ENCODE measurements at places on chromosomes 7 and 10. TPM values are rescaled to one million over a fixed set of nuclear protein-coding genes. Genes with fewer than 3 reads are reported as not detected.
A peak's percentile ranks its signal among the peaks of the same experiment; 100 is the strongest.

DNA sequence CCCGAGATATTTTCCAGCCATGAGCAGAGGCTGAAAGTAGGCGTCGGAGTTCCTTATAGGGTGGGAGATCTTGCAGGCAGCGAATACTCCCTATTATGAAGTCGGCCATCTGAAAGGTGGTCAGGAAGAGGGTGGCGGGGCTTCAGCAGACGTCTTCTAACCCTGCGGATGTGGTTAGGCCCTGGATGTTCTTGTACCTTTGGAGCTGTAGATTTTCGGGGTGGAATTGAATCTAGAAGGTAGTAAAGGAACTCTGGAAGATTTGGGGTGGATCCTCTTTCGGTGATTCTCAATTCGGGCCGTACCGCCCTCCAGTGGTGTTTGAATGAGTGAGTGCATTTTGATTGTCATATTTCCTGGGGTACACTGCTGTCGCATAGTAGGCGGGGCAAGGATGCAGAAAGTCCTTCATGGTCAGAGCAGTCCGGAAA lies 635 bp downstream of the NUP205 start:
- DNase-seq = peak; percentile 73

DNA sequence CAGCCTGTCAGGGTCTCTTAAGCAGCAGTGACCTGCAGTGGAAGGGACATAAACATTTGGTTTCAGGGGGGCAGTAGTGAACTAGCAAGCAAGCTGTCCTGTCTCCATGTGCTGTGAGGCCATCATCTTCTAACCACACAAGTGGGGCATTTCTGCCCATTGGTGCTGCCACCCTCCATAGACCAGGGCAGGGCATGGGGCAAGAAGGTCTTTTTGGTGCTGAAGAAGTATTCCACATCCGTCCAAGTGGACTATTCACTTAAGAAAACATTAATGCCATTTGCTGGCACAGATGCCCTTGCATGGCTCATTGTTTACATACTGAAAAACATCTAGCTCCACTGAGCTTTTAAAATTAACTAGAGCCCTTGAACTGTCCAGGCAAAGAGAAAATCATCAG lies 35.8 kb downstream of the ALOX5 start:
- DNase-seq = no peak

GRCh38 chr10:76523246-76523645 lies 1091.8 kb downstream of the LRMDA start:
- no peak for DNase-seq

DNA sequence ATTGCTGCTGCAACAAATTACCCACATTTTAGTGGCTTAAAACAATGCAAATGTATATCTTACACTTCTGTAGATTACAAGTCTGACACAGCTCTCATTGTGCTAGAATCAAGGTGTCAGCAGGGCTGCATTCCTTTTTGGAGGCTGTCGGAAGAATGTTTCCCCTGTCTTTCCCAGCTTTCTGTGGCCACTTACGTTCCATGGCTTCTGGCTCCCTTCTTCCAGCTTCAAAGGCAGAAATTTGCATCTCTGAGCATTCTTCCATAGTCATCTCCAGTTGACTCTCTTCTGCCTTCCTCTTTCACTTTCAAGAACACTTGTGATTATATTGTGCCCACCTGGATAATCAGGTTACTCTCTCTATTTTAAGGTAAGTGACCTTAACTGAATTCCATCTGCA lies 125.3 kb downstream of the GPR158 start:
- DNase-seq = no peak

GRCh38 chr7:51280156-51280555 lies 36.5 kb downstream of the COBL start:
- DNase-seq = no peak

Gene MKI67
- total RNA-seq = 14.0 TPM

- no peak for DNase-seq
Measured at GRCh38 chr10:10605551-10606081, 412.1 kb upstream of the CELF2 start.

Gene CPA1
- not detected for total RNA-seq

- DNase-seq = no peak
Measured at GRCh38 chr10:30055226-30055662, 4.1 kb downstream of the JCAD start.

Measured in mucosa of descending colon (tissue), 3 donors.